Heart left ventricle (tissue), 16 donors: ENCODE measurements at places on chromosomes 2 and 18. TPM values are rescaled to one million over a fixed set of nuclear protein-coding genes. Genes with fewer than 3 reads are reported as not detected.
A peak's percentile ranks its signal among the peaks of the same experiment; 100 is the strongest.

- no peak for DNase-seq
- H3K36me3 ChIP-seq, result no peaks in the 10 kb centered on the region
- H3K27me3 ChIP-seq, result no peaks in the 10 kb centered on the region
- peak within 1 kb of the TSS; percentile 66 for H3K27ac ChIP-seq
- peak within 1 kb of the TSS; percentile 22 for H3K4me3 ChIP-seq
- H3K4me1 ChIP-seq, result no peaks in the 10 kb centered on the region
These were observed at the start of gene RFTN2 for GRCh38 chr2:197675246-197675645. TSS of gene RFTN2 (minus strand) at chr2:197675587. CDS start at chr2:197675458, 129 bp downstream.

The CHRND gene
- not detected for total RNA-seq

The PJVK gene
- 1.7 TPM for total RNA-seq

DNA sequence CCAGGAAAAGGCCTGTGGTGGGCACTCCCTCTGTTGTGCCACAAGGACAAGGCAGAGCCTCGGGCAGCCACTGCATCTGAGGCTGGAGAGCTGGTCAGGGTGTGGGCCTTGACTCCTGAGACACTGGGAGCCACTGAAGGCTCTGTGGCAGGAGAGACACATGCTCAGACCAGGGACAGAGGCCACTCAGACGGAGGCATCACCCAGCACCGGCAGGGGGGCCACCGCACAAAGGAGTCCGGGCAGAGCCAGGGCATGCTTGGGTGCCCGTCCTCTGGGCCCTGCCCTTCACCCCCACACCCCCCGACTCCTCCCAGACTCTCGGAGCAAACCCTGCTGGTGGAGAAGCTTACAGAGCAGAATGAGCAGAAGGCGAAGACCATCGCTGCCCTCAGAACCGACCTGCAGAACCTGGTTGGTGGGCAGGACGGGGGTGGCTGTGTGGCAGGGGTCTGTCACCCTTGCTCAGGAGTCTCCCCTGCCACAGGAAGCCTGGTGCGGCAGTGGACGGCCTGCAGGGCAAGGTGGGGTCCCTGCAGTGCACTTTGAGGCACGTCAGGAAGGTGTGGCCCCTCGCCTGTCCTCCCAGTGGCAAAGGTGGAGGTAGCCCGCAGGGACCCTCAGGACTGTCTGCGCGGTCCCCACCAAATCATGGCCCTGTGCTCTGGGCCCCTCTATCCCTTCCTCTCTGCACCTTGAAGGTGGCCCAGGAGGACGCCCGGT lies 26.0 kb downstream of the CROCC2 start:
- no peaks in the 10 kb centered on the region for H3K36me3 ChIP-seq
- H3K27ac ChIP-seq, result no peak overlapping the region
- H3K4me3 ChIP-seq, result no peak overlapping the region
- DNase-seq, result no peak

DNA sequence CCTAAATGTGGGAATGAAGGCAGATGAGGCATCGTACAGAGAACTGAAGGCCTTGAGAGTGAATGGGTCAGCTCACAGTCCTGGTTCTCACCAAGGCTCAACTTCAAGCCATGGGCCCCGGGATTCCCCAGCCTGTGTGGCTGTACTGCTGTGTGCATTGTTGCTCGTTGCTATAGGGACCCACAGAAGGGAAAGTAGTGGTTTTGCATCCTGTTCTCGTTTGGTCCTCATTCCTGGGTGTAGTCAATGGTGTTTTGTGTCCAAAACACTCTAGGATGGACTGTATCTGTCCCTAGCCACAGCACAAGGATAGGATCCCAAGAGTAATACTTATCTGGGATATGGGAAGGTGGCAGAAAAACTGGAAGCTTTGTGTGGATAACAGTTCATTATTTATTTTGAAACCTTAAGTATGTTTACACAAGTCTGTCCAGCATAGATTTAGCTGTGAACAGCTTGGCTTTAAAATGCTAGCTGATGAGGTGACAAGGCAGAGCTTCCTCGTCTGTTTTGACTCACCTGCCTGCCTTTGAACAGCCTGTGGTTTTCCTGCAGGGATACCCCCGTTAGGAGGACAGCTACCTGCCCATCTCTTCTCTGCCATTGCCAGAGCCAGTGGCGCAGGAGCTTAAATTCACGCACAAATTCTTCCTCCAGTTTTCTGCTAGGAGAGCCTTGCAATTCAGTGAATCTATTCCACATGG lies 85.0 kb downstream of the WDSUB1 start:
- H3K4me1 ChIP-seq, result peaks cover 24% of the 10 kb centered on the region
- DNase-seq, result no peak
- H3K27me3 ChIP-seq, result no peaks in the 10 kb centered on the region
- H3K4me3 ChIP-seq, result no peak overlapping the region

DNA sequence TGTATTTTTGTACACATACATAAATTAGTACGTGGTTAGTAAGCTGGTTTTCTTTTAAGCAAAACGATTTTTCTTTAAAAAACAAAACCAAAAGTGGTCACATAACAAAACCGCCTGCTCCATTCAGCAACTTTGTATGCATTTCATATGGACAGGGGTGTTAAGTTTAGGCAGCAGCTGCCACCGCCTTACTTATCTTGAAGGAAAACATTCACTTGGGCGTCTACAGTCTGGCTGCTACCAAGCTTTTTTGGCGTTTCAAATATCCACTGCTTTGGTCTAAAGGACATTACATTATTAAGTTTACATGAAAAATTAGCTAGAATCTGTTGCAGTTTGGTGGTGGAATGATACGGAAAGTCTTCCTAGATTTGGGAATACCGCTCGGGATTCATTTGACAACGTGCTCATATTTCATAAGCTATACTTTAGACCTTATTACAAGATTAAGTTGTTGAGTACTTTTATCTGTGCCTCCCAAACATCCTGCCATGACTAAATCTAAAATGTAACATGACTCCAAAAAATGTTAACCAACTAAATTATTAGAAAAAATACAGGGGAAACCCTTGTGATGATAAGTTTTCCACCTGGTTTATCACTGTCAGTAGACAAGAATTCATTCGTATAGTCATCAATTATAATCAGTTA lies 214.8 kb downstream of the NEDD4L start:
- DNase-seq, result no peak
- no peaks in the 10 kb centered on the region for H3K4me1 ChIP-seq
- H3K27ac ChIP-seq, result no peak overlapping the region

DNA sequence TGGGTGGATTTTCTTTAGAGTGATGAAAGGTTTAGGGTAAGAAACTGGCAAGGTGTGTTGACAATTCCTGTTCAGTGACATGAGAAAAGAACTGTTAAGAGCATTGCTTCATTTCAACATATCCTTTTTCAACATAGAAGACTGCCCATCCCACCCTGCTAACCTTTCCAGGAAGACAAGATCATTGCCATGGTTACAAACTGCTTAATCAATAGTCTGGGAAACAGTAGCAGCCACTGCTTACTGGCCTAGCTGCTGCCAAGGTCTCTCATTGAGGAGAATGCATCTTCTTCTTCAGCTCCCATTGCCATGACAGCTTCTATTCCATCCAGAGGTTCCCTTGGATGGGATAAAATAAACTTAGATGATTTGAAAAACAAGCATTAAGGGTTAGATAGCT lies 212.1 kb downstream of the LRRTM1 start:
- H3K36me3 ChIP-seq, result no peaks in the 10 kb centered on the region
- H3K4me1 ChIP-seq, result no peaks in the 10 kb centered on the region
- DNase-seq, result no peak
- H3K4me3 ChIP-seq, result no peak overlapping the region
- no peaks in the 10 kb centered on the region for H3K27me3 ChIP-seq

GRCh38 chr2:224658780-224659405 lies 57.3 kb downstream of the CCDC195 start:
- H3K36me3 ChIP-seq, result no peaks in the 10 kb centered on the region
- no peaks in the 10 kb centered on the region for H3K27me3 ChIP-seq
- H3K27ac ChIP-seq, result no peak overlapping the region
- no peaks in the 10 kb centered on the region for H3K4me1 ChIP-seq

The ANO7 gene
- total RNA-seq, result 1.9 TPM

GRCh38 chr2:172467382-172467781 lies 40.0 kb downstream of the ITGA6 start:
- H3K4me3 ChIP-seq, result no peak overlapping the region
- no peaks in the 10 kb centered on the region for H3K27me3 ChIP-seq
- H3K27ac ChIP-seq, result no peak overlapping the region

DNA sequence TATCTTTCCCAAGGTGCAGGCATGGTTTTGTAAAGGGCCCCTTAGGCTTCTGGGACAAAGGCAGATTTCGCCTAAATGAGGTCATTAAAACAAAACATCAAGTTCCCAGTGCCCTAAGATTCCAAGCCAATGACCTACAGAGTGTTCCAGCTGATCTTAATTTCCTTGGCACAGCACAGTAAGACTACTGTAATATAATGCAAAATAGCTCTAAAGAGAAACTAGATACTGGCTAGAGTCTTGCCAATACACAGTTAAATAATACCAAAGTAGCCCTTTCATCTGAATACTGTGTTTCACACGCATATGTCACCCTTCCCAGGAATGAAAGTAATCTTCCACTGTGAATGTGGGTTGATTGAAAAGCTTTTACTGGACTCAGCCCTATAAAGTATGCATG lies 14.7 kb downstream of the GRB14 start:
- H3K27me3 ChIP-seq, result no peaks in the 10 kb centered on the region
- H3K36me3 ChIP-seq, result no peaks in the 10 kb centered on the region
- no peak for DNase-seq
- H3K27ac ChIP-seq, result no peak overlapping the region

The SPAST gene
- 7.0 TPM for total RNA-seq
